ENCODE measurements at places on chromosomes 3 and 15.

DNA sequence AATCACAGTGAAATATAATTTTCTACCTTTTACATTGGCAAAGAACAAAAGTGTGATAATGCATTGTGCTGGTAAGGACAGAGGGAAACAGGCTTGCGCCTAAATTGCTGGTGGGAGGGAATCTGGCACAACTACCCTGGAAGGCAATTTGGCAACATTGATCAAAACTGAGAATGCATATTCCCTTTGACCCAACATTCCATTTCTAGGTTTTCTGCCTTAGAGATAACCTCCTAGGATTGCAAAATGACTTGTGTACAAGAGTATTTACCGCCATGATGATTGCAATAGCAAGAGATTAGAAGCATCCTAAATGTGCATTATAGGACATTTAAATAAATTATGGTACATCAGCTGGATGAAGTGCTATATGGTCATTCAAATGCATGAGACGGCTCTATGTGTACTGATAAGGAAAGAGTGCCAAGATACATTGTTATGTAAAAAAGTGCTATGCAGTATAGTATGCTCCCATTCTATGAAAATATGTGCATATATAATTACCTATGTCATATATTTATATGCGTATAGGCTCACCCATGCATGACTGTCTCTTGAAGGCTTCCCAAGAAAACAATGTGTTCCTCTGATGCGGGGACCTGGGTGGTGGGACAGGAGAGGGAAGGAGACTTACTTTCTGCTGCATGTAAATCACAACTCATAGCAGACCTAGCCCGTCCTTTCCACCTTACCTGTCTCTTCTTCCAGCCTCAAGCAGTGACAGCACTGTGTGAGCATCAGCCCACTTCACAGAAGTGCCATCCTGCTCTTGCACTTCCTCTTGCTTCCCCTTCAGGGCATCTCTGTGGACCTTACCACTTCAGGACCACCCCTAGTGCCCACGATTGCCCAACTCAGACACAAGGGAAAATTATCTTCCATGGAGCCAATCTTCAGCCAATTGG lies 249.9 kb upstream of the TLE3 start:
- no peak for DNase-seq

- no peak for DNase-seq
Observed at GRCh38 chr3:142021127-142021526, 128.2 kb downstream of the TFDP2 start.

DNA sequence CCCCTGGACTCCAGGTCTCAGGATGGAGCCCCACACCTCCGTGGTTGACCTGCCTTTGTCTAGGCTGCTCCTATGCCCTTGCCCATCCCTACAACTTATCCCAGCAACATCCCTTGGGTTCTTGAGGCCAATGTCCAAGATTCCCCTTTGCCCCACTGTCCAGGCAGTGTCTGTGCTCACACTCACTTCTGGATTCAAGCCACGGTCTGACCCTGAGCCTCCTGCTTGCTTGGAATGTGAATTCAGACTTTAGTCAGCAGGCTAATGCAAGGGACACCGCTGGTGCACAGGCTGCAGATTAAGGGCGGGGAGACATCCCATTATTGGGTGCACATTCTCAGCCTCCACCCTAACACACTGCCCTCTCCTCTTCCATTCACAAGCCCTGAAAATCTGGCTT lies 154.1 kb downstream of the WNT5A start:
- no peak for DNase-seq

DNA sequence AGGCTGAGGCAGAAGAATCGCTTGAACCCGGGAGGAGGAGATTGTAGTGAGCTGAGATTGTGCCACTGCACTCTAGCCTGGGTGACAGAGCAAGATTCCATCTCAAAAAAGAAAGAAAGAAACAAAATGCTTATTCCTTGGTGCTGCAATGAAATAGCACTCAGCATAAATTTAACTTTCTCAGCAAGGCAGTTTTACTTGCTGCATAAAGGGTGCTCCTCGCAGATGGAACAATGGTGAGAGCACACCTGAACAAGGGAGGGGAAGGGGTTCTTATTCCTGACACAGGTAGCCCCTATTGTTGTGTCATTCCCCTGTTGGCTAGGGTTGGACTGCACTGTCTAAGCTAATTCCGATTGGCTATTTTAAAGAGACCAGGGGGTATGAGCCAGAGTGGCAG lies 17.1 kb downstream of the PAK2 start:
- DNase-seq = no peak

- DNase-seq = no peak
Observed at GRCh38 chr3:122247825-122248185, 64.3 kb downstream of the CASR start.

- no peak for DNase-seq
Observed at GRCh38 chr15:54097019-54097418, 118.8 kb downstream of the UNC13C start.

- no peak for DNase-seq
Observed at GRCh38 chr3:13584427-13584891, 35.5 kb downstream of the FBLN2 start.

DNA sequence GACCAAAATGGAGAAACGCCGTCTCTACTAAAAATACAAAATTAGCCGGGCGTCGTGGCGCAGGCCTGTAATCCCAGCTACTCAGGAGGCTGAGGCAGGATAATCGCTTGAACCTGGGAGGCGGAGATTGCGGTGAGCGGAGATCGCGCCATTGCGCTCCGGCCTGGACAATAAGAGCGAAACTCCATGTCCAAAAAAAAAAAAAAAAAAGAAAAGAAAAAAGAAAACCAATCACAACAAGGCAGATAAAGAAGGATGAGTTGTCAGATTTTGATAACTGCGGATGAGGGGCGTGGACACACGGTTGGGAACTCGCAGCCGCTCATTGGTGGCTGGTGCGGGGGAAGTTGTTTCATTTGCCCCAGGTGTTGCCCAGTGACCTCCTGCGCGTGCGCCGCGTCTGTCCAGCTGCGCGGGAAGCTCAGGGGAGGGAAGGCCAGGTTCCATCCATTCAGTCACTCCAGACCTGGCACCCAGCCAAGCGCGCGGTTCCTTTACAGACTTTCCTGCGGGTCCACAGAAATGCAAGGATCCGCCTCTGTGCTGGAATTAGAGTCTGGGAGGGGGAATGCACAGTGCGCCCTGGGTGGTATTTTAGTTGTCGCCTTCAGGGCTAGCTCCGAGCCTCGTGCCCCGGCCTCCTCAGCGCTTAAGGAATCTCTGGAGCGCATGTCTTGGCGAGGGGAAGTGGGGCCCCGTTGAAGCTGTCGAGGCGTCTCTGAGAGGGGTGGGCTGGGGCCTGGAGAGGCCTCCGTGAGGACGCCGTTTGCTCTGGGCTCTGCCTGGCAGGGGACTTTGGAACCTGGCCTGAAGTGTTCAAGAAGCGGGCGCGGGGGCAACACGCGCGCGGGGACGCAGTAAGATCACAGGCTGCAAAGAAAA lies 708 bp upstream of the GCHFR start:
- DNase-seq = peak; percentile 39

DNA sequence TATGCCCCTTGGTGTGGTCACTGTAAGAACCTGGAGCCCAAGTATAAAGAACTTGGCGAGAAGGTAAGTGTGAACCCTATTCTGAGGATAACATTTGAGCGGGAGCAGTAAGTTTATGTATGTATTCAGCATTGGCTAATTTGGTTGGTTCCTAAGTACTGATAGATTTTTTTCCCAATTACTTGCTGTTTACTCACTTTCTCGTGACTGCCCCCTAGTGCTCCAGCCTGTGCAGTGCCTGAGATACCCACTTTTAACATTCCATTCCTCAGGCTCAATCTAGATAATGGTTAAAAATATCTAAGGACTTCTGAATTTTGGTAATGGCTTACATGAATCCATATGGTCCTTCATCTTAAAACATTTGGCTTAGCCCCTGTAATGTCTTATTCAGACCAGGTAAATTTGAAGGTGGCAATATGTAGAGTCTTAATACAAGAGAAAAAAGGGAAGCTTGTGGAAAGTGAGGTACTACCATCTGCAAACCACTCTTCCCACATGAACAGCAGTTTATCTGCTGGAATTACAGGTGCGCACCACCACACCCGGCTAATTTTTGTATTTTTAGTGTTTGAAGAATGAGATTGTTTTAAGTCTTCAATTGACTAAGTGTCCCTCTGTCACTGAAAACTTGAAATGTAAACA lies 7.1 kb downstream of the ELL3 start:
- DNase-seq = peak; percentile 56

DNA sequence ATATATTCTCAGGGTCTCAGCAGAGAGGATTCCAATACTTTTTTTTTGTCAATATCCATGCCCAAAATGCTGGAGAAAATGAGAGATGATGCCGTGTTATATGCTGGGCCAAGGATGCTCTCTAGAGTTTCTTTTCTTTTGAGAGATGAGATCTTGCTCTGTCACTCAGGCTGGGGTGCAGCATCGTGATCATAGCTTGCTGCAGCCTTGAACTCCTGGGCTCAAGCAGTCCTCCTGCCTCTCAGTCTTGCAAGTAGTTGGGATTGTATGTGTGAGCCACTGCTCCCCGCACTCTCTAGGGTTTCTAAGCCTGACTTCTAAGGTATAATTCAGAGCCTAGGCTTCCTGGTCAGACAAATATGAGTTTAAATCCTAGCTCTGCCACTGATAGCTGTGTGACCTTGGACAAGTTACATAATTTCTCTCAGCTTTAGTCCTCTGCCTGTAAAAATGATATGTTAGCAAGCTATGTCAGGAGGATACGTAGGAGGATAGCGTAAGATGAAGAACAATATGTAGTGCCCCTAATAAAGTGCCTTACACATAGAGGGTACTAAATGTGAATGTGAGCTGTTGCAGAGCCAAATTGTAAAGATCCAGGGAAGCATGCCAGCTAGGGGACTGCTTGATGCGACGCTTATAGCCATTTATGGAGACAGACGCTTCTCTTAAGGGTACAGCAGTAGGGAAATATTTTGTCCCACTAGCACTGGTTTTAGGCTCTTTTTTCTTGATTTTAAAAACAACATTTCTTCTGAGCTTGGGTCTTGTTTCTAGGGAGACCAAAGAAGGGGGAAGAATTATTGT lies 7.4 kb downstream of the STARD9 start:
- no peak for DNase-seq

DNA sequence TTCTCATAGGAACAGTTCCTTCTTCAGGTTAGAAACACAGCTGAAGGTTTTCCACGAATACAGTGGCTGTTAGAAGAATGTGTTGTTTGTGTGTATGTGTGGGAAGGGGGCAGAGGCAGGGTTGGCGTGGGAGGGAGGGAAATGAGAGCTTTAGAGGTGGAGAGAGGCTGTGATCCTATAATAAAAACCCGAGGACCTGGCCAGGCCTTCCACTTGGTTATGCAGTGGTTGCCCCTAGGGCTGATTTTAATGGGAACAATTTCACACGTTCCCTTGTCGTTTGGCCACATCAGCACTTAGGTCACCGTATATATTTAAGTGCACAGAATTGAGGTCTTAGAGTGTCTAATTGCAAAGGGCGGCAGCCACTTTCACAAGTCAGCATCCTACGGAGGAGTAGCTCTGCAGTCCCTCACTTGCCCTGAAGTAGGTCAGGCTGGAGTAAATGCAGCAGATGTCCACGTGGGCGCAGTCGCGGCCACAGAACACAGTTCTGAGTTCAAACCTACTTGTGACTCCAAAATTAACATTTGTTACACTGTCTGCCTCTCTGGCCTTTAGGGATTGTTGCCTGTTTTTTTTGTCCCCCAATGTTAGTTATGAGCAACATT lies 85.6 kb downstream of the PDCD6IP start:
- DNase-seq = no peak

- DNase-seq = no peak
Observed at GRCh38 chr3:48429960-48430707, at the start of gene PLXNB1. Gene PLXNB1, minus strand, starts transcription at chr3:48430086. Its CDS starts 5,475 bp downstream, at chr3:48424611.

GRCh38 chr3:114624047-114624445 lies 330.2 kb downstream of the TIGIT start:
- no peak for DNase-seq

GRCh38 chr15:51266656-51267050 lies 71.7 kb downstream of the CYP19A1 start:
- no peak for DNase-seq

- DNase-seq = no peak
Observed at GRCh38 chr15:45377609-45378148, 665 bp downstream of the GATM start.

DNA sequence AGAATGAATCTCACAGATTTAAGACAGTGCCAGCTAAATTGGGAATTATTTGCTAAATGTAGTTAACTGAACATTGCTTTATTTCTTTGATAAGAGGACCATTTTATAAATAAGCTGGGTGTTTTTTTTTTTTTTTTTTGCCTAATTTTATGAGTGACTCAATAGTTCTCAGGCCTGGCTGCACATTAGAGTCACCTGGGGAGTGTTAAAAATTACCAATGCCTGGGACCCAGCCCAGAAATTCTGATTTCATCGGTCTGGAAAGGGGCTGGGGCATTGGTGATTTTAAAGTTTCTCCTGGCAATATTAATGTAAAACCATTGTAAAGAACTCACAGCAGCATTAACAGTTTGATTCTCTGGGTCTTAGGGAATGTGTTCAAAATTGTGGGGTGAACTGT lies 51.2 kb upstream of the PHLDB2 start:
- no peak for DNase-seq

GRCh38 chr3:64343689-64344430 lies 118.6 kb upstream of the PRICKLE2 start:
- DNase-seq = no peak

- no peak for DNase-seq
Observed at GRCh38 chr3:71707595-71707994, 17.6 kb downstream of the EIF4E3 start.

- DNase-seq = no peak
Observed at GRCh38 chr3:103389356-103389755, 954.5 kb downstream of the ZPLD1 start.

DNA sequence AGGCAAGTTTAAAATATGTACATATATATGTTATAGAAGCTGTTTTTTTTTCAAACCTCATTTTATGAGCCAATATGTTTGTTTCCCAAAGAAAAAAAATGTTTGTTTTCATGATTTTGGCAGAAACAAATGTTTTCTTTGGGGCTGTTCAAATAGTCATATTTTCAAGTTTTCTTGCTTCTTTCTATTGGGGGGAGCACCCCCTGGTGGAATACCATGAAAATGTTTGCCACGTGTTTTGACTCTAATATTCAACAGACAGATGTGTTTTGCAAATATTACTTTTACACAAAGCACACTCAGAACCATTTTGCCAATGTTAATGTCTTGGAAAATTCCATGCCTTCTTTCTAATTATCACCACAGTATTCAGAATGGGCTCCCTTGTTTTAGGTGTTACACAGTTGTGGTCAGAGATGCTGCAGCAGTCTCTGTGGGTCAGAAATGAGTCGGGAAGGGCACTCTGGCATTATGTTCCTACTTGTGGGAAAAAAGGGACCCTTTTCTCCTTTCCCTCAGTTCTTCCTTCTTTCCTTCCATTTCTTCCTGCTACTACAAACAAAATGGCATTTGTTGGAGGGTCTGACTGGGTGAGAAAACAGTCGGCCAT lies 817.0 kb downstream of the TUSC7 start:
- DNase-seq = no peak

DNA sequence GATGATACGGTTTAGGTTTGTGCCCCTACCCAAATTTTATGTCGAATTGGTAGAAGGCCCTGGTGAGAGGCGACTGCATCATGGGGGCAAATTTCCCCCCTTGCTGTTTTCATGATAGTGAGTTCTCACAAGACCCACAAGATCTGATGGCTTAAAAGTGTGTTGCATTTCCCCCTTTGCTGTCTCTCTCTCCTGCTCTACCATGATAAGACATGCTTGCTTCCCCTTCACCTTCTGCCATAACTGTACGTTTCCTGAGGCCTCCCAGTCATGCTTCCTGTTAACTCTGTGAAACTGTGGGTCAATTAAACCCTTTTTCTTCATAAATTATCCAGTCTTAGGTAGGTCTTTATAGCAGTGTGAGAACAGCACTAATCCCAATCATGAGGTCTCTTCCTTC lies 381.2 kb downstream of the RSL24D1 start:
- no peak for DNase-seq

All from stimulated activated CD4-positive, alpha-beta T cell treated with anti-CD3 and anti-CD28 coated beads, Interleukin-12 subunit alpha, Interleukin-12 subunit beta, amount 100 ng/mL, for 24 hours (primary cell).